Brain microvascular endothelial cell (primary cell): ENCODE measurements at places on chromosomes 6 and 20.

DNA sequence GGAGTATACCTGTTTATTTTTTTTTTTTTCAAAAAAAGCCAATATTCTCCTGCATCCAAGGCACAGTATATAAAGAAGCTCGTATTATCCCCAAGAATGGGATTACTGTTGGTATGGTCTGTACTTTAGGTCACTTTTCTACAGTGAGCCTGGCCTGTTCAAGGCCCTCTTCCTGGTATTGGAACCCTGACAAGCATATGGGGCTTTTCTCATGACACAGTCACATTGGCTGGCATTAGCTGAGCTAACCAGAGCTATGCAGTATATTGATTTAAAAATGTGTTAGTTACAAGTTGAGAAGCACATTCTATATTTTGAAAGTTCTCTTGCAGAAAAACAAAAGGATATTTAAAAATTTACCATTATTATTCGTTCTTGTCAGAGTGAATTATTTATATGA is 48.0 kb downstream of the MCHR2 start:
- DNase-seq = no peak

- DNase-seq = peak; percentile 12
These were observed 555.9 kb downstream of the C6orf118 start for GRCh38 chr6:164753517-164753916.

DNA sequence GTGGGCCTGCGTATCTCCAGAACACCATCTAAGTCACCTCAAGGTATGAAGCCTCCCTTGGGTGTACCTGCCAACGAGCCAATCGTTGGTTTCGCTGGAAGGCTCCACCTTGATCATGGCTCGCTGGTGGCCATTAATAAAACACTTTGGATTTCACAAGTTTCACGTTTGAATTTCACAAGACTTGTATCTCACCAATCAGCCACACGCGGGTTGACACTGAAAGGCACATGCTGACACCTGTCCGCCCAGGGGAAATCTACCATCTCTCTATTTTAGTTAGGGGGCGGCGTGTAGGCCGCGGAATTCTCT is 586 bp upstream of the HMGA1 start:
- DNase-seq = no peak

GRCh38 chr6:142440600-142441293 is 138.9 kb downstream of the ADGRG6 start:
- no peak for DNase-seq

- no peak for DNase-seq
These were observed 120.2 kb upstream of the LOC128125822 start for GRCh38 chr6:63452125-63452524.

- DNase-seq = no peak
These were observed 823.4 kb upstream of the GJE1 start for GRCh38 chr6:141309295-141309694.

- no peak for DNase-seq
These were observed 413 bp downstream of the PTPRA start for GRCh38 chr20:2873747-2874041.

- DNase-seq = no peak
These were observed 188.8 kb downstream of the FARS2 start for GRCh38 chr6:5450073-5450472.

GRCh38 chr6:130620338-130620781 is 206.8 kb upstream of the SMLR1 start:
- DNase-seq = no peak
